ENCODE measurements at places on chromosomes 5 and 9. TPM values are rescaled to one million over a fixed set of nuclear protein-coding genes. Genes with fewer than 3 reads are reported as not detected.

Gene GTF3C5
- 57.2 TPM for total RNA-seq

Gene PRRX2
- not detected for total RNA-seq

Gene PTCD2
- 12.5 TPM for total RNA-seq

Gene C9
- total RNA-seq, result 0.13 TPM

Gene ECPAS
- 124 TPM for total RNA-seq

Gene RNF183
- total RNA-seq, result not detected

Gene CRHBP
- not detected for total RNA-seq

Gene PCDHGA10
- 4.7 TPM for total RNA-seq

Gene SPINK5
- total RNA-seq, result 0.13 TPM

Gene TMEM174
- not detected for total RNA-seq

Gene LECT2
- total RNA-seq, result not detected

Gene LHX2
- total RNA-seq, result not detected

Gene TUT7
- total RNA-seq, result 54.1 TPM

Gene DPP7
- 55.6 TPM for total RNA-seq

Gene ATOSB
- 29.8 TPM for total RNA-seq

Data from thoracic aorta endothelial cell (primary cell).